ENCODE measurements at places on chromosomes 1 and 21.

DNA sequence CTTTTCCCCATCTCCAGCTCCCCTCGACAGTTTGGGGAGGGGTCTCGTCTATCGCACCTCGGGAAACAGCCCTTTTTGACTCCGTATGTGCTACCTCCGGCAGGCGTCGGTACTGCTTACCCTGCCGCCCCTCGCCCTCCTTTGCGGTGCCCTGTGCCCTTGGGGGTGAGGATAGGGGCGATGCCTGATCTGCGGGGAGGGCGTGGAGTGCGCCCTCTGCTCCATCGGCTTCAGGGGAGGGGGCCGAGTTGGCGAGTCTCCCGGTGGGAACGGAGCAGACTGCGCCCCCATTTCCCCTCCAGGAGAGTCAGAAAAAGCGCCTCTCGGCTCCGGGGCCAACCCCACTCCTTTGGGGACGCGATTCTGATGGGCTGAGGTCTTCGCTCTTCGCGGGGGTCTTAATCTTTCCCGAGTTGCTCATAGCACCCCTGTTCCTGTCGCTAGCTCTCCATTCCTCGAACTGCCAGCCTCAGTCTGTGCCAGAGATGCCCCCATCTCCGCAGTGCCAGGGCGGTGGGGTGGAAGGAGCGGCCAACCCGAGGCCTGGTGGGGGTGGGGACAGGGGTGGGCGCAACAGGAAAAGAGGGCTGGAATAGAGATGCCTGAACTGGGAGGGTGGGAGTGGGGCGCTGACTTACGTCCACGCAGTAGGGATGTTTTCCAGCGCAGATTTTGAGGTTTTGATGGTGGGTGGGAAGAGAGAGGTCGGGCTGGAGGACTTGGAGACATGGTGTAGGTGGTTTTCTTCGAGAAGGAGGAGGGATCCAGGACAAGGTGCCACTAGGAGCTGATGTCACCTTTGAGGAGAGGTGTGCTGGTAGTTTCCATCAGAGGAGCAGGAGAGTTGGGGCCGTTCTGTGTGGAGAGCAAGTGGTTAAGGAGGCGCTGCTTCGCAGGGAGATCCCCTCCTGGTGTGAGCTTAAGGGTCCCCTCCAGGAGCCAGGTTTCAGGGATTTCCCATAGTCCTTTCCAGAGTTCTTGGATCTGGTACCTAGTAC, 674 bp downstream of the PPFIA4 start:
- no peak for DNase-seq

DNA sequence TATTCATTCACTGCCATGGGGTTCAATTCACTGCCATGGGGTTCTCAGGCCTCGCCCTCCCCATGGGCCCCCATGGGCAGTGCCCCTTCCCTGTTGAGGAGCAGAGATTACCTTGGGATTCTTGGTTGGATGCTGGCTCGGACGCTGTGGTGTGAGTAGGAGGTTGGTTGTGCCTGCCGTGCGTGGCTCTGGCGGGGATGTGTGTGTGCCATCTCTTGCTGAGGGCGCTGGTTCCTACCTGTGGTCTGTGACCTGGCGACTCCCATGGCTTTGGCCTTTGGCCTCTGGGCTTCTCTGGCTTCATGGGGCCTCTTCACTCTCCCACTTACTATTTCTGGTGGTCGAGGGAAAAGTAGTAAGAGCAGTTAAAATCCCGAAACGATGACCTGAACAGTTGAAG, 42.1 kb downstream of the PCNT start:
- no peak for DNase-seq

- no peak for DNase-seq
These were observed 648.5 kb upstream of the PTBP2 start for GRCh38 chr1:96073100-96073499.

DNA sequence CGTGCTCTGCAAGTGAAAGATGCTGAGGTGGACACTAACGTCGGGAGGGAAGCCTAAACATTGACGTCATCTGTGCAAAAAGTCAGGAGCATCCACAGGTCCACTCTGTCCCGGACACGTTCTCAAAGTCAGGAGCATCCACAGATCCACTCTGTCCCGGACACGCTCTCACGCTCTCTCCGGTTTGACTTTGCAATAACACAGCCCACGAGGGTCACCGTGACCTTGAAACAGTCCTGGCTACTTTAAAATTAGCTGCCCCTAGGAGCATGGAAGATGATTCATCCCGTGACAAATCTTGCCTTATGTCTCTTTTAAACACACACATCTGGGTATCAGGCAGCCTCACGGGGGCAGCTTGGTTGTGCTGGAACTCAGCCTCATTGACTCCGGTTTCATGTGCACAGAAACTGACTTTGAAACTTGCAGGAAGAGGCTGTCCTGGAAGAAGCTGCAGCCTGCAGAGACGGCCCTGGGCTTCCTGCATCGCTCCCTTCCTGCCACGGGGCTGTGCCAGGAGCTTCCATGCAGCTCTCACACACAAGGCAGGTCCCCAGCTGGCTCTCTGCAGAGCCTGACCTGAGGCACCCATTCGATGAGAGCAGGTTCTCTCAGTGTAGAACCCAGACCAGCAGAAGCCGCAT, 18.1 kb upstream of the COL18A1 start:
- DNase-seq, result peak; percentile 67

- DNase-seq, result no peak
These were observed 24.5 kb downstream of the OSCP1 start for GRCh38 chr1:36425791-36426190.

DNA sequence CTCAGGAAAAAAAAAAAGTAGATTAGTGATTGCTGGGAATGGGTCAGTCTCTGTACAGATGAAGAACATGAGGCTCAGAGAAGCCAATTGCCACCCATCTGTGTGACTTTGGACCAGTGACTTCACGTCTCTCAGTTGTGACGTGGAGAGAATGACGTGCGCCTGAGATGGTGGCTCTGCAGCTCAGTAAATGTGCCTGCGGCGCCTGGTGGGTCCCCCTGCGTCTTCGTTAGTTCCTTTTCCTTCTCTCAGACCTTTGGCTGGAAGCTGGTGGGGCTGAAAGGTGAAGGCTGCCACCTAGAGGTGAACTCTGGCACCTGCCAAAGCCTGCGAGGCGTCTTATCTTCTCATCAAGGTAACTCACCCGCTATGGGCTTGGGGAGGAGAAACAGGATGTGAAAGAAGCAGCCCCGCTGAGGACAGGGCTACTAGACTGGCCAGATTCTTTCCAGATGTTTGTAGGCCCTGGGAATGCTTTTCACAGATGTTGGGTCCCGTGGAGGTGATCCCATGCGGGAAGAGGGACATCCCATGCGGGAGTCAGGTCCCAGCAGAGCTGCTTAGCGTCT, 8.7 kb upstream of the E2F2 start:
- DNase-seq, result peak; percentile 85

GRCh38 chr1:168110896-168111545, 25.7 kb downstream of the GPR161 start:
- DNase-seq, result no peak

- no peak for DNase-seq
These were observed 355.2 kb upstream of the GREM2 start for GRCh38 chr1:240967070-240967724.
